ENCODE measurements at places on chromosomes 12 and 14.

DNA sequence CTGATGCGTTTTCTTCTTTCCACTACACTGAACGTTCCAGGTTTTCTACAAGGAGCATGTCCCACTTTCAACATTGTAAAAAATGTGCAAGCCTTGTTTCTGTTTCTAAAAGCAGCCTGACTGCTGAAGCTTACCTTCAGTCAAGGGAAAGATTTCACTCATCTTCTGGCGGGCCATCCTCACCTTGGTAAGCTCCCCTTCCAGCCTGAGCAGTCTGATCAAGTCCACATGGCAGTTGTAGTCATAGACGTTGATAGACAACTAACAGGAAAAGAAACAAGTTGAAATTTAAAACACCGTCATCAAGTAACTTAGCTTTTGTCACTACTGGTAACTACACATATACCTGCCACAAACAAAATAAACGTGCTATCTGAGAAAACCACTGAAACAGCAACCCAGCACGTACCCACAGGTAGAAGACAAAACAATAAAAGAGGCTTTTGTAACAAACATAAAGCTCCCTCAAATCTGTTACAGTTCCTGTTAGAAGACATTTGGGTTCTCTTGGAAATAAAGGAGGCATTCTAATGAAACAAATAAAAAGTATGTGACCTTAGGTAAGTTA, 11.9 kb downstream of the SART3 start:
- DNase-seq = no peak

DNA sequence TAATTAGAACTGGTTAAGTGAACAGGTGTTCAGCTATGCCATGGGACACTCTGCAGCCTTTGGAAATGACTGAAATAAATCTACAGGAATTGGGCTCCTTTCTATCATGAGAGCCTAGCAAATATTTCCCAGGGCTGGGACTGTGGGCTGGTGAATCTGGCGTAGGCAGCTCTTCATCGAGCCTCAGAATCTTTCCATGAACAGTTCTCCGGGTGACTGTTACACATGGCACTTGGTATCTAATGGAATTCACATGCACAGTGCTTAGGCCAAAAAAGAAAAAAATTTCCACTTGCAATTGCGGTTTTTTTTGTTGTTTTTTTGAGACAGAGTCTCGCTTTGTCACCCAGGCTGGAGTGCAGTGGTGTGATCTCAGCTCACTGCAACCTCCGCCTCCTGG, 32.1 kb downstream of the PRKAB1 start:
- no peak for DNase-seq

DNA sequence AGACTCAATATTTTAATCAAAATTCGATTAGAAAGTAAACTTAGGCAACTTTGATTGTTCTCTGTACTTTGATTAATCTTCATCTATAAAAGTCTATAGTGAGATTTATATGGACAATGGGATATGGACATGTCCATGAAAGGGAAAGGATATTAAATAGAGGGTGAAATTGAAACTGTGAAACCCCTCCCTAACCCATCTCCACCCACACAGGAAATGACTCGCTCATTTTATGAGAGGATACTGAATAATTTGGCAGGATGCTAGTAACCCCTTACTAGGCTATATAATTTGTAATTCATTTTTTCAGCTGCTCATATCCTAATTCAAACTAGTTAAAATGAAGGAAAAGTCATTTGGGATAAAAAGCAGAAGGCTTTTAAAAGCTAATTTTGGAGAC, 328.0 kb upstream of the ATP2B1 start:
- DNase-seq = no peak

DNA sequence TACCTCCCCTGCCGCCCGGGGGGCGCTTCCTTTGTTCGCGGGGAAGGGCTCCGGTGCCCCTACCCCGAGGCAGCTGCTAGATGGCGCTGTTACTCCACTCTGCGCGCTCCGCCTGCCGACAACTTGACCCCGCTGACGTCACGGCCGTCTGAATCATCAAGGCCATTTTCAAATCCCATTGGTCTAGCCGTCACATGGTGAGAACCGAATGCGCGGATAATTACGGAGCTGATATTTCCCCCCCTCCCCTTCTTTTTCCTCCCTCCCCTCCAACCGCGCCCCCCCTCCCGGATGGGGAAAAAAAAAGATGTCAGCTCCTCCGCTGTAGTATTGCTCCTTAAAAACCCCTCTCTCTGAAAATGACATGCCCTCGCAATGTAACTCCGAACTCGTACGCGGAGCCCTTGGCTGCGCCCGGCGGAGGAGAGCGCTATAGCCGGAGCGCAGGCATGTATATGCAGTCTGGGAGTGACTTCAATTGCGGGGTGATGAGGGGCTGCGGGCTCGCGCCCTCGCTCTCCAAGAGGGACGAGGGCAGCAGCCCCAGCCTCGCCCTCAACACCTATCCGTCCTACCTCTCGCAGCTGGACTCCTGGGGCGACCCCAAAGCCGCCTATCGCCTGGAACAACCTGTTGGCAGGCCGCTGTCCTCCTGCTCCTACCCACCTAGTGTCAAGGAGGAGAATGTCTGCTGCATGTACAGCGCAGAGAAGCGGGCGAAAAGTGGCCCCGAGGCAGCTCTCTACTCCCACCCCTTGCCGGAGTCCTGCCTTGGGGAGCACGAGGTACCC, at the start of gene HOXC10:
Gene HOXC10 (plus strand): TSS at position 246 of the 791 bp plus-strand sequence. CDS start 114 bp downstream, at position 360.
- peak; percentile 95 for DNase-seq

DNA sequence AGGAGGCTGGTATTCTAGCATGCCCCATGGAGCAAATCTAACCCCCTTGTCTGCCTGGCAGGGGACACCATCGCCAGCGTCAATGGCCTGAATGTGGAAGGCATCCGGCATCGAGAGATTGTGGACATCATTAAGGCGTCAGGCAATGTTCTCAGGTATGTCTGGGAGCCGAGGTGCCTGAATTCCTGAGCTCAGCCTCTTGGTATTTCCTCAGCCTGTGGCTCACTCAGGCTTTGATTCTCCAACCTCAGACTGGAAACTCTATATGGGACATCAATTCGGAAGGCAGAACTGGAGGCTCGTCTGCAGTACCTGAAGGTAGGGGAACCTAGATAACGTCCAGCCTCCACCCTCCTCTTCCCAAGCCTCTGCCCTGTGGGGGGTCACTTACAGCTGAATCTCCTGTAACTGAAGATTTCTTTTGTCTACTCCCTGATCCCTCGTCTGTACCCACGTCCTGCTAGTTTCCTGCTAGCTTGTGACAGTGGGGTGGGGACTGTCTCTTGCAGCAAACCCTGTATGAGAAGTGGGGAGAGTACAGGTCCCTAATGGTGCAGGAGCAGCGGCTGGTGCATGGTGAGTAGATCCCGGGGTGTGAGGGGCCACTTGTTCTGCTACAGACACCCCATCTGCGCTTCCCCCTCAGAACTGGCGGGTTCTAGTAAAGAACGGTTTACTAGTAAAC, 7.0 kb downstream of the TAMALIN start:
- DNase-seq = no peak

DNA sequence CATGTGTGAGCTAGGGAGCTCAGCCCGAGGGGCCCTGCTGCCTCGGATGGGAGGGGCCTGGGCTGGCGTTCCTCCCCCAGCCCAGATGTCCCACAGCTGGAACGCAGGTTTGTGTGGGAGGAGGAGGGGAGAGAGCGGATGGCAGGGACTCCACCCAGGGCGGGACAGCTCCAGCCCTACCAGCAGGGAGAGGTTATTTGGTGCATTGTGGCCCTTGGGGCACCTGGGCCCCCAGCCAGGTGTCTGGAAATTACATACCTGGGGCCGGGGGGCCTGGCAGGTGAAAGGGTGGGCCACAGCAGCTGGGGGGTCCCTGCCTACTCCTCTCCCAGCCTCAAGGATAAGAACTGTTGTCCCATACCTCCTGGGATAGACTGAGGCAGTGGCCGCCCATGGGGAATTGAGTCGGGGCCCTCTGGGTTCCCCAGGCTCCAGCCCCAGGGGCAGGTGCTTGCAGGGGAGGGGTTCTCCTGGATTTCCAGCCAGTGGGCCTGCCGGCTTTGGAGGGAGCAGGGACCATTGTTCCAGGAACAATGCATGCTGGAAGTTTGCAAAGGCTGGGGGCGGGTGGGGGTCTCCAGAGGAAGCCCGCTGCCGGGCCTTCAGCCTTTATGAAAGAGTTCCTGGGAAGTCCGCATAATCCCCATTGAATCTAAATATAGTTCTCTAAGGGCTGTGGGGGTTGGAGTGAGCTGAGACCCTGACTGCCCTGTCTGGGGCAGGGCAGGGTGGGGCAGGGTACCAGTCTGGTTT, 1.2 kb downstream of the KIF26A start:
- no peak for DNase-seq

DNA sequence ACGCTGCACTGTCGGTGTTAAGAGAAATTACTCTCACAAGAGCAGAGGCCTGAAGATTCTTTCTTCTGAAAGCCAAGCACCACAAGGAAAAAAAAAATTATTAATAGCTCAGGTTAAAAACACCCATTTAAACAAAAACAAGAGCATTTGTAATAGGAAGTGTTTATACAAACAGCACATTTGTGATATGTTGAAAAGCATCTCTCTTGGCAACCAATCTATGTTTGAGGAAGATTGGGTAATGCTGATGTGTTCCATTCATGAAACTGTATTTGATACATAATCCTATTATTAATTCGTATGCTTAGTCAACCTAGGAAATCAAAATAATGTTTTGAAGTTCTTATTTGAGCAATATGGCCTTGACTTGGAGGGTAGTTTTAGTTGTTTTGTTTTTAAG, 36.5 kb downstream of the SSPN start:
- DNase-seq = no peak

- peak; percentile 1 for DNase-seq
Measured at GRCh38 chr12:46677749-46678148, 148.0 kb downstream of the SLC38A4 start.

Measured in NCI-H2171 treated with DMSO at 0.1 percent for 48 hours (cell line).